EH (cell line): ENCODE measurements at places on chromosomes 11 and 22.

- DNase-seq, result peak; percentile 46
These were observed 33.9 kb downstream of the BCL2L13 start for GRCh38 chr22:17672417-17672991.

DNA sequence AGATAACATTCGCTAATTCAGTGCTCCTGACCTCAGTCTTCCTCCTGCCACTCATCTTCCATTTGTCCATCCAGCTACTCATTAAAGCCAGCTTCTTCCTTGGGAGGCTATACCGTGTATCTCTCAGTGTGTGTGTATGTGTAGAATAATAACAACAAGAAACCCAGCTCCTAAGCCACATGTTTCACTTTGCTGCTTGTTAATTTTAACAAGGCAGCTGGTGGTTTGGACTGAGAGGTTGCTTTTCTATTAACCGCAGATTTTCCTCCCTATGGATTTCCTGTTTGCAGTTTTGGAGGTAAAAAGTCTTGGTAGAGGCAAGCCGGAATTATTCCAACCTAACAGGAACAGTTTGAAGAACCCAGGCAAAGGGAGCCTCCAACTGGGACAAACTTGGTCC, 165.0 kb downstream of the ADAMTS15 start:
- peak; percentile 52 for DNase-seq

DNA sequence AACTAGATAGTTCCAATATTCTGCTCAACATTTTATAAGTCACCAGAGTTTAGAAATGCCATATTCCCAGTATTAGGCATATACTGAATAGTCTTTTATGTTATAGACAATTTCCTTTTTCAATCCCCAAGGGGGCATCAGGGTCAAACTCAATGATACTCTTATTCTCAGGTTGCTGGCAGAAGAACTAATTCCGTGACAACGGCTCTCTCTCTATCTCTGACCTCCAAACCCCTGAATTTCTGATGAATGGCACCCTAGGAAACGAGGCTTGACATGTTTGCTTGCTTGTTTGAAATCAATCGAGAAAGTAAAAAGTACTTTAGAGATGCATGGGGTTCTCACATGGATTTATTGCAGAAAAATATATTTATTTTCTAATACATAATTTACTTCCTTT, 160.1 kb downstream of the CASP12 start:
- no peak for DNase-seq

- DNase-seq, result peak; percentile 62
These were observed at the start of gene CCDC89 for GRCh38 chr11:85685820-85686459. Gene CCDC89 (minus strand): TSS chr11:85686195. CDS start chr11:85686130, 65 bp downstream.

DNA sequence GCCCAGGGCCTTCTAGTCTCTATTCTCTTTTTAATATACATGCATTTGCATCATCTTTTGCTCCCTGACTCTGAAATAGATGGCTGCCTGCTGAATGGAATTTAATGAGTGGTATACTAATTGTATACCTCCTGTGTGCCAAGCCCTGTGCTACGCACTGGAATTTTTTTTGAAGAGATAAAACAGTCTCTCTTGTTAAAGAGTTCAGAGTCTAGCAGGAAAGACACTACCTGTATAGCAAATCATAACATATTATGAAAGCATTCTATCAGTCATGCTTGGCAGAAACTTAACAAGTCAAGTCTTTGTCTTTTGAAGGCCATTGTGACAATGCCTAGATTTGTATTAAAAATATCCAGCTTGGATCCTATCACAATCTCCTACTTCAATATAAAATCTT, 63.7 kb upstream of the SESN3 start:
- DNase-seq, result no peak

GRCh38 chr11:124415356-124415923, 9.2 kb downstream of the OR8B4 start:
- DNase-seq, result peak; percentile 43

GRCh38 chr11:73281201-73281741, 9.1 kb downstream of the P2RY6 start:
- no peak for DNase-seq

DNA sequence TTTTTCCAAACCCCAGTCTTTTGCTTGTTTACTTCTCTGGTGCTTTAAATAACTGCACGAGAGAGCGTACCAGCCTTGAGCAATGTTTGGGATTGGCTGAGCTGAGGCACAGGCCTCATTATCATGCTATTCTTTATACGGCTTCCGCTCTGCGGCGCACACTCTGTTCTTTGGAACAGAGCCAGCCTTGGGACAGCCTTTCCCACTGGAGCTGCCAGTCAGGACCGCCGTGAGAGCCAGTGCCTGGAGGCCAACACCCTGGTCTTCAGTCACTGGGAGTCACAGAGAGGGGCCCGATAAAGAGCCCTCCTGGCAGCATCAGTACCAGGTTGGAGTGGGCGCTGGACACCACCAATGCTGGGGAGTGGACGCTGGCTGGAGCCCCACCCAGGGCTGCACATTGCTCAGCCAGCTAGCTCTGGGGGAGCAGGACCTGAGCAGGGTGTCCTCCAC, 125.6 kb downstream of the BCR start:
- DNase-seq, result peak; percentile 88

DNA sequence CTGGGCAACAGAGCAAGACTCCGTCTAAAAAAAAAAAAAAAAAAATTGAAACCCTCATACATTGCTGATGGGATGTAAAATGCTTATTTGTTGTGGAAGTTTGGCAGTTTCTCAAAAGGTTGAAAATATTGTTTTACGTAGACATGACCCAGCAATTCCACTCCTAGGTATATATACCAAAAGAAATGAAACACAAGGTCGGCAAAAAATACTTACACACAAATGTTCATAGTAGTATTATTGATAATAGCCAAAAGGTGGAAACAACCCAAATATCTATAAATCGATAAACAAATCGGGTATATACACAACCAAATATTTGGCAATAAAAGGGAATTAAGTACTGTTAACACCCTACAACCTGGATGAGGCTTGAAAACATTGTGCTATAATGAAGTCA, 5.1 kb upstream of the ZNF143 start:
- DNase-seq, result no peak

GRCh38 chr22:38831166-38831945, 12.5 kb downstream of the NPTXR start:
- DNase-seq, result peak; percentile 78

- no peak for DNase-seq
These were observed 90.3 kb downstream of the ZBTB16 start for GRCh38 chr11:114149689-114150407.

DNA sequence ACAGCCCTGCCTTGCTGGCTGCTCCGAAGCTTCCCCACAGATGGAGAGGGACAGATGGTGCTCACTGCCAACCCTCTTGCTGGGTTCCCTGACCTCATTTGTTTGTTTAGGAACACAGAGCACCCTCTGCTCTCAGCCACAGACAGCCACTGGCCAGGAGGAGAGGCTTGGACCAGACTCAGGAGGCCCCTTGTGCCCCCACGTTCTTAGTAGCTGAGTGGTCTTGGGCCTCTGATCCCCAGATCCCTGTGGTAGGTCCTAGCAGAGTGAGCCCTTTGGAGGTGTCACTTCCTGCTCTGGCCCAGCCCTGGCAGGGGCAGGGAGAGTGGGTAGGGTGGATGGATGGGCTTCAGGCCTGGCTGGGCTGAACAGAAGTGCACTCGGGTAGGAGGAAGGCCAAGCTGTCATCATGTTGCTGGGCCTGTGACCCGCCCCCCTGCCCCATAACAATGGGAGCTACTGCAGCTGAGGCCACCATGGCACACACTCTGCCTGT, 84.0 kb downstream of the DHCR7 start:
- no peak for DNase-seq

DNA sequence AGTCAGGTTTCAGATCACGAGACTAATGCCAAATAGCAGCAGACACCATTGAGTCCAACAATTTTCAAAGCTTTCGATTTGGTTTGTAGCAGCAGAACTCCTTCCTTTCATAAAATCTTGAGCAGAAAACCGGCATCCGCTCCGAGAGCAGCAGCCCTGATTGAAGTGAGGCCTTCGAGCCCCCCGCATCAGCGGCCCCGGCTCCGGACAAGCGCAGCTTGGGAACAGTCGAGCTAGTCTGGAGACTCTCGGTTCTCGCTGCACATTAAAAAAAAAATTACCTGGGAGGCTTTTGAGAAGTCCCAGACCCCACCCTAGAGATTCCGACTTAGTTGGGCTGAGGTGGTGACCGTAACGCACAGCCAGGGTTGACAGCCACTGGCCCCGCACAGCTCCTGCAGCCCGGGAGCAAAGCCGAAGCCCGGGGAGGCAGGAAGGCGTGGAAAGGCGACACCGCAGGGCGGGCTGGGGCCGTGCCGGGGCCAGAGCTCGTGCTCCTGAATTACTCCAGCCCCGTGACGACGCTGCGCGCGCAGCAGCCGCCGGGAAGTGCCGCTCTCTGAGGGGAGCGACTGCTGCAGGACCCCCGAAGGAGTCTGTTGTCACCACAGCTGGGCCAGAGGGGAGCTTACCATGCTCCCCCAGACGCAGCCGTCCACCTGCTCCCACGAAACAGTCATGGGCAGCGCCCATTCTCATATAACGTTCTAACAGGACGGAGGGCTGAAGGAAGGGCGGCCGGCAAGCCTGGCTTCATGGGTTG, 57.8 kb downstream of the SPATA19 start:
- no peak for DNase-seq
